Stimulated activated CD8-positive, alpha-beta memory T cell treated with anti-CD3 and anti-CD28 coated beads, Interleukin-2, amount 100 ng/mL, for 1 hour (primary cell): ENCODE measurements at places on chromosomes 13 and 19.

GRCh38 chr19:54462655-54463530 lies 685 bp downstream of the LENG9 start:
- DNase-seq = peak; percentile 47

DNA sequence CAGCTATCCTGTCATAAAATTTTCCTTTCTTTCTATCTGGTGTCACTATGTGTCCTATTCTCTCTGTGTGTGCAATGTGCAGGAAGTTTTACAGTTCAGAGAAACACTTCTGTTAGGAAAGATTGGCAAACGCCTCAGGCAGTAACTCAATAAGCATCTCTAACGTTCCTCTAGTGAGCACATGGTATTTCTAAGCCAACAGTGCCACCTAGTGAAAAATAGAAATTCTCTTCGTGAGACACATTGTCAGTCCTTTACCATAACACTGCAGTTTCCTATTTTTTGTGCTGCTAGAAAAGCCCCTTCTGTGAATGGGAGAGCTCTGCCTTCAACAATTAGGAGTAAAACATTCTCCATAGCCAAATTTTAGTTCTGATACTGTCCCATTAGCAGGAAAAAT lies 50.7 kb downstream of the ZNF723 start:
- DNase-seq = no peak

- DNase-seq = no peak
Measured at GRCh38 chr13:39586151-39586550, 16.8 kb downstream of the LHFPL6 start.

GRCh38 chr13:24625331-24625731 lies 54.9 kb upstream of the ATP12A start:
- DNase-seq = no peak

DNA sequence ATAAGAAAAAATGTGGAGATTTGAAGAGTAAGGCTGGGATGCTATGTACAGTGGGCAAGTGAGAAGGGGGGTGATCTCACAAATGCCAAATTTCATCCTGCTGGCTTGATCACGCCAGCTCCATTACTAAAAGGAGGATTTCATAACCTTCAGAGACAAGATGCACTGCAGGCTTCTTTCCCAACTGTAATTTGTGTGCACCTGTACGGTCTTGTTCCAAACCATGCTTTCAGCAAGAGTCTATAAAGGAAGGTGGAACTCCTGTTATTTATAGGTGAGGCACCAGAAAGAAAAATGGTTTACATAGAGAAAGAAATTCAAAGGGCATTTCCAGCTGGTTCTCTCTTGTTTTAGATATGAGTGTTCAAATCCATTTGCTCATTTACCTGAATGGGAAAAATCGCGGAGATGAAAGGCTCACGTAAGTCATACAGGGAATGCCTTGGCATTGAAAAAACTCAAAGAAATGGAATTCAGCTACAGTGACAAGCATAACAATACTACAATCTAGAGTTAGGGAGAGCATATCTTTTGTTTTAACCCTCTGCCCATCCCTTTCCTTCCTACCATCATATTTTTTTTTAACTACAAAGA lies 13.3 kb downstream of the EFNB2 start:
- DNase-seq = no peak

DNA sequence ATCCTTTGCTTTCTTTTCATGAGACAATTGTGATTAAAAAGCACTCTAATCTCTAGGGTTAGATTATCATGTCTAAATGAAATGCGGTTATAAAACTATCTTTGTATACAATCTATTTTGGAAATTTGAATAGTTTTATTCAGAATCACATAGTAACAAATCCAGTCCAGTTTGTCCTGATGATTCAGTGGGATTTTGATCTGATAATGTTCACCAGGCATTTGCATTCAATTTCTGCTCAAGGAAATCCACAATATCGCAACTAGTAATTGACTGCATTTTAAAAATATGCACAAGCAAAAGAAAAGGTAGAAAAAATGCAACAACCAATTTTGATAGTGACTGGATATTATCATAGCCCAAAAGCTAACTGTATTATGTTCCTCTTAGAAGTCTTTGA lies 63.8 kb downstream of the ITGBL1 start:
- DNase-seq = no peak

- DNase-seq = no peak
Measured at GRCh38 chr13:110262508-110263291, 44.3 kb downstream of the COL4A1 start.

DNA sequence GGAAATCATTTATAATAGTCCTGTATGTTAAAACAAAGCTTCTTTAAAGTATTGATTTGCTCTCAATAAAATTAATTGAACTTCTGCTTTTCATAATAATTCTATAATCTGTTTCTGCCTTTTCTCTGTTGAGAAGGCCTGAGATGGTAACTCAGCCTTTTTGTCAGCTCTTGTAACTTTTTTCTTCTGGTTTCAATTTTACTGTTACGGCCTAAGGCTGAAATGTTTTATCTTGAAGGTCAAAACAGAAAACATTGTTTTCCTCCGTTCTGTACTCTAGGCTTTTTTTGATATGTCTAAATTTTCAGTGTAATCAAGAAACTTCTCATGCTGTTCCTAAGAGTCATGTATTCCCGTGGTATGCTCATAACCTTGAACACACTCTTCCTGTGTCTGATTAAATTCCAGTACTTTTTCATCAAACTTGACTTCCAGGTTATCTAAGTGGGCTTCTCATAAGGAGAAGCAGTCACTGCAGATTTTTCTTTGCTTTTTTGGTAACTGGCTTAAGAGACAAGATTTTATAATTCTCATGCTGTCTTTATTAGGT lies 7.6 kb upstream of the NAXD start:
- DNase-seq = no peak

DNA sequence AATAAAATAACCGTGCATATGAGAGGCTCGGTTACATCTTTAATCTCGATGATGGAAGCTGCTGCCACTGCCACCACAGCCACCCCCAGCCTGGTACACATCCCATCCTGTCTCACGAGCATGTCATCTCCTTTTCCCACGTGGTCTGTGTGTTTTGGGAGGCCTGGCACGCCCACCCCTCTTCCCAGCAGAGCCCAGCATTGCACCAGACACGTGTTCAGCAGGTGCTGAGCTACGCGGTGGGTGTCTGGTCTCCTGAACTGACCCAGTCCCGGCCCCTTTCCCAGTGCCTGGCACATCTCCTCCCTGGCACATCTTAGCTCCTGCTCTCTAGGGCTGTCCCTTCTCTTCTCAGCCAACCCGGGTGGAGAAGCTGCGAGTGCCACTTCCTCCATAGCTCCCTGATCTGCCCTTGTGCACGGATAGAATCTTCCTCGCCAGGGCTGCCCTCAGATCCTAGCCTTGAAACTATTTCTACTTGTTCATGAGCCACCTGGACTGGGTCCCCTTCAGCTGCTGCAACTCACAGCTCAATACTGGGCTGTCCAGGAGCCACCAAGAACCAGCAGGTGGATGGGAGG lies 36.8 kb upstream of the ZNF536 start:
- no peak for DNase-seq

- DNase-seq = no peak
Measured at GRCh38 chr13:26759249-26759906, 1.2 kb downstream of the GPR12 start.

- no peak for DNase-seq
Measured at GRCh38 chr13:73254827-73255226, 196.0 kb downstream of the KLF5 start.

- DNase-seq = no peak
Measured at GRCh38 chr19:29523568-29523967, 2.2 kb upstream of the VSTM2B start.

DNA sequence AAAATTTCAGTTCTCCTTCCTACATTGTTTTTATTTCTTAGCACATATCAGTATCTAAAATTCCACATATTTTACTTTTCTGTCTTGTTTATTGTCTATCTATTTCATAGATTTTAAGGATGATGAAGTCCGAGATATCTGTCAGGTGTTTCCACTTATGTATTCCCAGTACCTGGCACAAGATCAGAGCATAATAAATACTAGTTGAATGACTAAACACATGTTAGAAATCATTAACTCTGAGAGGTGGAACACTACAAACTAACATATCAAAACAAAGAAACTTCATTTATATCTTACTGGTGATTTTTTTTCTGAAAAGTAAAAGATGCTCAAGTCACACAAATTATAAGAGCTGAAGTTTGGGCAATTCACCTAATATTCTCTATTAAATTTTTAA lies 1208.3 kb downstream of the PCDH9 start:
- DNase-seq = no peak

GRCh38 chr13:36887758-36888521 lies 32.1 kb downstream of the SMAD9 start:
- DNase-seq = no peak

DNA sequence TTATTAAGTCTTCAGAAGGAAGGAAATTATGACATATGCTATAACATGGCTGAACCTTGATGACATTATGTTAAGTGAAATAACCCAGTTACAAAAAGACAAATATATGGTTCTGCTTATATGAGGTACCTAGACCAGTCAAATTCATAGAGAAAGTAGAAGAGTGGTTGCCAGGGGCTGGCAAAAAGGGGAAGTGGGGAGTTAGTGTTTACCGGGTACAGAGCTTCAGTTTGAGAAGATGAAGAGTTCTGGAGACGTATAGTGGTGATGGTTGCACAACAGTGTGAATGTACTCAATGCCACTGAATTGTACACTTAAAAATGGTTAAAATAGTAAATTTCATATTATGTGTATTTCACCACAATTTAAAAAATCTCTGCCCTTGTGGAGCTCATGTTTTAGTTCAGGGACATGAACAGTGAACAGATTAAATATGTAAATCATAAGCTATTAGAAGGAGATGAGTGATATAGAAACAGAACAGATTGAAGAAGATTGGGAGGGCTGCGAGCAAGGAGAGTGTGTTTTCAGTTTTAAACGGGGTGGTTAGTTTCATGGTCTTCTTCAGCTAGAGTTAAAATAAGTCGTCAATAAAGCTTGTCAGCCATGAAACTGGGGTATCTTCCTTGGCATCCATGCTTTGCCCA lies 355.2 kb downstream of the KCNRG start:
- no peak for DNase-seq

- no peak for DNase-seq
Measured at GRCh38 chr13:42405665-42406390, 133.9 kb downstream of the AKAP11 start.

- peak; percentile 58 for DNase-seq
Measured at GRCh38 chr19:14347999-14348889, 33.0 kb upstream of the ADGRE5 start.

DNA sequence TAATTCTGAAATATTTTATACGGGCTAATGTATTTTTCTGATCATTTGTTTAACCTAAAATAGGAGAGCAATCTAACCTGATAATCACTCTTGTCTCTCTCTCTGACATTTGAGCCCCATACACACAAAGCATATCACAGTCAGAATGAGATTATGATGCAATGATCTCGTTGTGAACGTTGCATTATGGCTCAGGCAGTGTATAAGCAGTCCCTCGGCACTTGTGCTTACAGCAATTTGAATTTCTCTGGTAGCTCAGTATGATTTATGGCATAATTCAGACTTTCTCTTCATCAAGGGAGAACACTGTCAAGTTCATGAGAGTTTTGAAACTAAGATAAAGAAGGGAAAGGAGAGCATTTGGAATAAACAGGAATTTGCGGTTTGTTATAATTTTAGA lies 256.1 kb downstream of the DACH1 start:
- DNase-seq = no peak

GRCh38 chr19:56125806-56126590 lies 4.9 kb upstream of the ZNF787 start:
- DNase-seq = no peak

GRCh38 chr13:106297283-106297682 lies 238.2 kb downstream of the EFNB2 start:
- no peak for DNase-seq

DNA sequence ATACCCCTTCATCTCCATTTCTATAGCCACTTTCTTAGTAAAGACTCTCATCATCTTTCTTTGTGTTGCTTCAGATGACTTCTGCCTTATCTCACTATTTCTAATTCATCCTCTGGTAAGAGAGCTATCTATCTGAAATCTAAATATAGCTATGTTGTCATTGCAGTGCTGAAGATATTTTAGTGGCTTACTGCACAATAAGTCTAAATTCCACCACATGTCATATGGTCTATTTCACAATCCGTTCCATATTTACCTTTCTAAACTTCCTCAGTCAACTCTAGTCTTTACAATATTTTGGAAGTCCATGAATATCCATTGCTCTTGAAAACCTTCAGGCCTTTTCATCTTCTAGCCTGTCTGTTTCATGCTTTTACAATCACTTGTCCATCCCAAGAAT lies 465.1 kb upstream of the SLC10A2 start:
- no peak for DNase-seq

DNA sequence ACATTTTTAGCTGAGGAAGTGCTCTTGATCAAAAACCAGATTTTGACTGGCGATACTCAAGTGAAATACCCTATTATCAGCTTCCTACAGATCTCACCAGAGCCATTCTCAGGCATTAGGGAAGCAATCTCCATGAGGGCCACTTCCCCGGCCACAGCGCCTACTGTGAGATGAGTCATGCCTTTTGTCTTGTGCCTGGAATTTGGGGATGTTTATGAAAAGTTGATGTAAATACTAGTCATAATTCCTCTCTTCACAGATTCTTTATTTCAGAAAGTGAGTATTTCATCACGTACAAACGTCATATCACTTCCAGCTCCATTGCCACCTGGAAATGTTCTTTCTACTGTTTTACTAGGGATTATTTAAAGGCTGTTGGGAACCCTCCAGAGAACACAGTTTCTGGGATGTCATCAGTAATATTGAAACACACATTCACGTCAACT lies 25.3 kb upstream of the SLC46A3 start:
- DNase-seq = no peak

- DNase-seq = no peak
Measured at GRCh38 chr19:42175952-42176648, 41.4 kb downstream of the DEDD2 start.

DNA sequence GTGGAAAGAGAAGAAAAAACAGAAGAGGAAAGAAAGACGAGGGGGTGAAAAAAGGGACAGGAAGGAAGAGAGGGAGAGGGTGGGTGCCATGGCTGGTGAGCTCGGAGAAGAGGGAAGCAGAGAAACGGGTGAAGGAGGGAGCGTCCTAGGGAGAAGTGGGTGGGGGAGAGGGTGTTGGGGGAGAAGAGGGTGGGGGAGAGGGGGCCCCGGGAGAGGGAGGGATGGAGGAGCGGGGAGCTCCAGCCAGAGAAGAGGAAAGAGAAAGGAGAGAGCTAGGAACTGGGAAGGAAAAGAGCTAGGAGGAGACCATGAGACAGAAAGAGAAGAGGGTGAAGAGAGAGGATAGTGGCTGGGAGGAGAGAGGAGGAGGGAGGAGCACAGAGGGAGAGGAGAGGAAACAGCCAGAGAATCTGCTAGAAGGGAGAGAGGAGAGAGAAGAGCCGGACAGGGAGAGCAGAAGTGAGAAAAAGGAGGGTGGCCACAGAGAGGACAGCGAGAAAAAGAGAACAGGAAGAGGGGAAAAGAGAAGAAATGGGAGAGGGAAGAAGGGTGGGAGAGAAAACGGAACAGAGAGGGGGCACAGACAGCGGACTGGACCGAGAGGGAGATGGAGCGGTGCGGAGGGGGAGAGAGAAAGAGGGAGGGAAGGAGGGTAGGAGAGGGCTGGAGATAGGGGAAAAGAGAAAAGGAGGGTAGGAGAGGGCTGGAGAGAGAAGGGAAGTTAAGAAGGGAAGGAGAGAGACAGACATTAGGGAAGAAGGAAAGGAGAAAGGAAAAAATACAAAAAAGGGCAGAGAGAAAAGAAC lies 11.9 kb upstream of the GARIN5A start:
- DNase-seq = no peak

- DNase-seq = no peak
Measured at GRCh38 chr13:106612688-106613087, 44.8 kb upstream of the ARGLU1 start.

GRCh38 chr19:2702170-2703076 lies at the start of gene GNG7:
Gene GNG7, minus strand, starts transcription at chr19:2702694. Its CDS starts 182,006 bp downstream, at chr19:2520688.
- DNase-seq = peak; percentile 90
